ENCODE measurements at places on chromosomes 4 and X.

DNA sequence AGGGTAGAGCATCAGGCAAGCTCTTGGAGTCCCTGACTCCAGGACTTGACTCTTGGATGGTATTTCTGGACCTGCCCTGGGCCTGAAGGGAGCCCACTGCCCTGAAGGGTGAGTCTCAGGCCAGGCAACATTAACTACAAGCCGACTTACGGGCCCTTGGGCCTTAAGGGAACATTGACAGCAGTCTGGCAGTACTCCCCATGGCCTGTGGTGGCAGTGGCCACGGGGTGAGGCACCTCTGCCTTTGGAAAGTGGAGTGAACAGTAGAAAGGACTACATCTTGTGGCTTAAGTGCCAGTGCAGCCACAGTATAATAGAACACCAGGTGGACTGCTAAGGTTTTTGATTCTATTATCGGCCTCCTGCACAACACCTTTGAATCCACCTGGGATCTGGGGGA lies 36.3 kb downstream of the SH3BGRL start:
- DNase-seq: no peak

GRCh38 chrX:103554687-103555424 lies 30.5 kb upstream of the TCEAL4 start:
- DNase-seq: peak; percentile 28

DNA sequence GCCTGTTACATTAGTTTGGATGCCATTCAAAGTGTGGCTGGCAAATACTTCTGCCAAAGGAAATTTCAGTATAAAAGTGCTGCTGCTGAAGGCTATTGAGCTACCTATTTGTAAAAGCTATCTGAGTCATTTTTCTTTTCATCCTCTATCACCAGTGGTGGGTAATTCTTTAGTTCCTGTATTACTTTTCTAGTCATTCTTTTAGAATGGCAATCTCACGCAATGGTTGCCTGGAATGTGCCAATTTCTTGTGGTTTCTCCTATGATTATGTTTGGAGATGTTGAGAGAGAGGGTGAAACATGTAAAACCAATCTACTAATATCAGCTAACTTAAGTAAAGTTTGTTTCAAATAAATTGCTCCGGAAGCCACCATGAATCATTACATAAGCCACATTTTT lies 685.0 kb downstream of the RAPGEF2 start:
- DNase-seq: no peak

DNA sequence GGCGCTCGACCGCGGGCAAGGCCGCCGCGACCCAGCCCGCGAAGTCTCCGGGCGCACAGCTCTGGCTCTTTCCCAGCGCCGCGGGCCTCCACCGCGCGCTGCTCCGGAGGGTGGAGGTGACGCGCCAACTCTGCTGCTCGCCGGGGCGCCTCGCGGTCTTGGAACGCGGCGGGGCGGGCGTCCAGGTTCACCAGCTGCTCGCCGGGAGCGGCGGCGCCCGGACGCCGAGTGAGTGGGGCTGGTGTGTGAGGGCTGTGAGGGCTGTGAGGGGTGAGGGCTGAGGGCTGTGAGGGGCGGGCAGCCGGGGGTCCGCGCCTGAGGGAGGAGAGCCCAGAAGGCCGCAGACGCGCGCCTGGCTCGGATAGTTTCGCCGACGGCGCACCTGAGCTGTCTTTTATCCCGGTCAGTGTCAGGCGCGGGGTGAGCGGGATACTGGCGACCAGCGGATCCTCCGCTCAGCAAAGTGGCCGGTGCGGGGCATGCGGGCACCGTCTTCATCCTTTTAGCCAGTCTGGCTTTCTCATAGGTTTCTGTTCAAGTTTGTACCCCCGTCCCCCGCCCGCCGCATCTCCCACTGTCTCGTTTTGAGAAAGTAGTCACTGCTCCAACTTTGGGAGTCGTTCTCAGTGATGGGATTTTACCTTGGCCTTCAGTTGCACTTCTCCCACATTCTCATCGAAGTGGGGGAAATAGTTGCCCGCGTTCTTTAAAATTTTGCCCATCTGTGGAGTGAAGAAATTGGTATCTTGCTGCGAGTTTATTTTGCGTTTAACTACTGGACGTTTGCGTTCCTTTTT lies 586 bp downstream of the HERC5 start:
- no peak for DNase-seq

DNA sequence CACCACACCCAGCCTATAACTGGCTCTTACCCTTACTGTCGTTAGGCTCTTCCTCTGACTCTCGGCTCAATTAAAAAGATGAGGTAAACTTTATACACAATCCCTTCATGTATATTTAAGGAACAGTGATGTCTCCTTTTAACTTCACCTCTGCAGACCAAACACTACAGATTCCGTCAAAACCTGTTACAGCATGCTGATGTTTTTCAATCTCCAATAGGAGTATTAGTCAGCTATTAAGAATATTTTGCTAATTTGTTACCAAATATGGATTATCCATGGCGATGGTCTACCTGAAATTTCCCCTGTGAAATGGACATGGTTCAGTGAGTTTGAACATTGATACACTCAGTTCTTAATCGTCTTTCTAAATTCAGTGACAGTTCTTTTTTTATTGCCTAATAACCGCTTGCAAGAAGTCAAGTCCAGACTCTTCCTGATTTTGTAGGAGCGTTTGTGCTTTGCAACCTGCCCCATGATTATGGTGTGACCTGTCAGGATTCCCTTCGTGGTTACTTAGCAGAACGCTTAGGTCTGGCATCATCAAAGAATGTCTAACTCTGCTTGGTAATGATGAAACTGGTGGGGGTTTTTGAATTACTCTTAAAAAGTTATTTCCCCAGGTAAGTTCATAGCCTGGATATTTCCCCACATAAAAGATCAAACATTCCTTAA lies 72.2 kb upstream of the STOX2 start:
- no peak for DNase-seq

- peak; percentile 0 for DNase-seq
Observed at GRCh38 chrX:13131396-13132137, 87.1 kb upstream of the FAM9C start.

DNA sequence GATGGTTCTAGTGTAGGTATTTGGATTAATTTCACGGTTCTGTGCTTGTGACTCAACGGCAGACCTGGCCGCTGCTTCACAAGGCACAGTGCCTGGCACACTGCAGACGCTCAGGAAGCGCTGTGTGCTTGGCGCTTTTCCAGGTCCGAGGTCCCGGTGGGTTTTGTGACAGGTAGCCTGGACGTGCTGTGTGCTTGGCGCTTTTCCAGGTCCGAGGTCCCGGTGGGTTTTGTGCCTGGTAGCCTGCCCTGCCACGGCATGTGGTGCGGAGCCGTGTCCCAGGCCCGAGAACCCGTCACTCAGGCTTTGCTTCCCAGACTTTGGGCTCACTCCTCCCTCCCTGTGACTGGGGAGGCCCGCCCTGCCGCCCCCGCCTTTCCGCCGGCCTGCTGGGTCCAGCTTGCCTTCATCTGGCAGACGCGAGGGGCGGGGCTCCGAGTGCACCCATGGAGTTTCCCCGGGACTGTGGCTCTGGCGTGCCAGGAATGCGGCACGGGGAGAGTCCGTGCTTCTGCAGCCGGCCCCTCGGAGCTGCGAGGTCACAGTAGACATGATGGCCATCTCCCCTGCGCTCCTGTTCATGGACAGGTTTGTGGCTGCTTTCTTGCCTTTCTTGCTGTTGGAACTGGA lies 44.2 kb downstream of the TBC1D14 start:
- no peak for DNase-seq

DNA sequence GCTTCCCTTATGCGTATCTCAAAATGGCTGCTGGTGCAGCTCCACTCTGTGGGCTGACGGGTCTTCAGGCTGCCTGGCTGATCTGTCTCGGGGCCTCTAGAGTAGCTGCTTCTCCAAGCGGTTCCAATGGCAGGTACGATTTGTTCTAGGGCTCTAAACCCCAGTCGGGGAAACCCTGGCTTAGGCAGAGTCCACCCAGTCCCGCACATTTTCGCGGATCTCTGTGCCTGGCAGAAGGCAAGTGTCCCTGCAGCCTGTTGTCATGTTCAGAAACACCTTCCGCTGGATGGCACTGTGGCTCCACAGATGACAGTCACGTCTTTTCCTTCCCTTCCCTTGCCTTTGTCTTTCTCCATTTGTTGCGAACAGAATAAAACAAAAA lies 54.4 kb downstream of the NBDY start:
- DNase-seq: no peak

DNA sequence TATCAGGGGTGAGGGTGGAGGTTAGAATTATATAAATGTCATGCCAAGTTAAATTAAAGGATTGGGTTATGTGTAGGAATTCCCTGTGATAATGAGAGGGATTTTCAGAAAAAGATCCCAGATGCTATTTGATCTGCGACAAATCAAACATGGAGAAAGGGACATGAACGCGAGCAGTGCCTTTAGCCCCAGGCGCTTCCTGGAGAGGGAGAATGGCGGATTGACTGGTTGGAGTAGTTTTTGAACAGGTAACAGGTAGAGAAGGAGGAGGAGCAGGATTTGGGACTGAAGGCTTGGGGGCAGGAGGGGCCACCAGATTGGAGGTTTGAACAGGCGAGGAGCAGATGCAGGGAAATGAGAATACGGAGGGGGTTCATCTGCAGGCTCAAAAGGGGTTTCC lies 67.1 kb downstream of the LRP2BP start:
- no peak for DNase-seq

- DNase-seq: no peak
Observed at GRCh38 chr4:141036786-141037185, 96.5 kb downstream of the RNF150 start.

DNA sequence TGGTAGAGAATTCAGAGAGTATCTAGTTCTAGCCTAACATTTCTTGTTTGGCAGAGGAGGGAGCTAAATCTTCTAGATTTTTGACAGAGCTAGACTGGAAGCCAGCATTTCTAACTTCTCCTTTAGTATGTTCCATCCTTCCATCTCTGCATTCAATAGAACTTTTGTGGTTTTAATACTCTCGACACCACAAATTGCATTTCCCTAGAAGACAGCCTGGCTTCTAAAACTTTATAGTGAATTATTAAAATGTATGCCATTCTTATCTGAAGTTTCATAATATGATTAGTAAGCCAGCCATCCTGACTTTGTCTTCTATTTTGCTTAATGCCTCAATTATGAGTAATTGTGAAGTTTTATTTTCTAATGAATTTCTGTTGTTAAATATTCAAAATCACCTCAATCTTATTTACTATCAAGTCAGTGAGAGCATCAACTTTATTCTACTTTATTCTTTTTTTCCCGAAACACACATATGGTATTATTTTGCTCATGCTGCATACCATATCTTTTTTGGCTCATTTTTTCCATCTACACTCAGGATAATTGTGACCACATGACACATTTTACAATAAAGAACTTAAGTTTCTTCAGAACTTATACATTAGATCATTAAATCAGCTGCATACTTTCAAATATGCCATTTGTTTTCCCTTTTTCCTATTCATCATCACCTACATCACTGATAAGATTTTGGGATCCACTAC lies 30.2 kb downstream of the EDNRA start:
- no peak for DNase-seq

- no peak for DNase-seq
Observed at GRCh38 chr4:15013585-15013984, 11.3 kb downstream of the CPEB2 start.

DNA sequence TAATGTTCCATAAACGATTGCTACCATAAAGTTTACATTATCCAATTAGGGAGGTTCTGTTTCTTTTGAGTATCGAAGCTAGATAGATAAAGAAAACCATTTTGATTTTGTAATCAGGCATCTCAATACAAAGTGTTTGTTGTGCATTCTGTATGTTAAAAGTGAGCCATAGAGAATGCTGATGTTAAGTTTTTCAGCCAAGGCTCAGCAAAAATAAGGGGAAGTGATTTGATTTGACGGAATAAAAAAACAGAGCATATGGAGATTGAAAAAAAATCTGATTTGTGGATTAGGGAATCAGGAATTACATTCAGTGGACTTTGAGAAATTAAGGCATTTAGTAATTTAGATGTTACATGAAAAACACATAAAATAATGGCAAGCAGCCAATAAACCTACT lies 314.8 kb downstream of the PPP3CA start:
- DNase-seq: no peak

DNA sequence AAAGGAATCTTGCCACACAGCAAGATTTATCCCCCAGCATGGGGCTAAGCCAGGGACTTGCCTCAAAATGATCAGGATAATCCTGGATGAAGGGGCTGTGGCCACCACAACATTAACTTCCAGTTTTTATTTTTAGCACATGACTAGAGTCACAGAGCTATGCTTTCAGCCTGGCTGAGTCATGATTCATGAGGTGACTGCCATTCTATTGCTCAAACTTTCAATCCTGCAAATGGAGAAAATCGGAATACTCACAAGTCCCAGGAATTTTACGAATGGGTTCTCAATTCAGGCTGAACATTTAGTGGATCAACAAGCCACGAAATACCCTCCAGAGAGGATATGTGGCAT lies 70.7 kb upstream of the HPGD start:
- DNase-seq: no peak

DNA sequence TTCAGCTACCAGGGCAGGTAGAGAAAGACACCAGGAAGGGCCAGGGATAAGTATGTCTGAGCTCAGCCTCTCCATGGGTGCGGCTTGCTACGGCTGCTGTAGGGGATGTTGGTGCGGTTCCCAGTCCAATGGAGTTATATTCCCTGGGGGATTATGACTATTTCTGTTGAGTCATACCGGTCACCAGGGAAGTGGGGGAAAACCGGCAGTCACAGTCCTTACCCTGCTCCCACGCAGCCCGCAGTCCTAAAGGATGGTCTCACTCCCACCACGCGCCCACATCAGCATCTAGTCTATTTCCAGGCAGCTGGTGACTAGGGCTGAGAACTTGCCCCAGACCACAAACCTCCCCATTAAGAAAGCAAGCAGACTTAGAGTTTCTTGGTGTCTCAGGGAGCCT lies 191.6 kb downstream of the VEGFC start:
- no peak for DNase-seq

GRCh38 chrX:51867626-51868025 lies 25.8 kb upstream of the MAGED1 start:
- DNase-seq: no peak

All from amygdala (tissue), 56 donors.